ENCODE measurements at places on chromosomes 3 and 15.
A peak's percentile ranks its signal among the peaks of the same experiment; 100 is the strongest.

GRCh38 chr3:160808838-160809237, 52.8 kb downstream of the PPM1L start:
- H3K27me3 ChIP-seq: no peaks in the 10 kb centered on the region
- H3K36me3 ChIP-seq: no peaks in the 10 kb centered on the region
- DNase-seq: no peak
- peak overlapping the region; percentile 60 for H3K27ac ChIP-seq
- no peak overlapping the region for H3K4me3 ChIP-seq

DNA sequence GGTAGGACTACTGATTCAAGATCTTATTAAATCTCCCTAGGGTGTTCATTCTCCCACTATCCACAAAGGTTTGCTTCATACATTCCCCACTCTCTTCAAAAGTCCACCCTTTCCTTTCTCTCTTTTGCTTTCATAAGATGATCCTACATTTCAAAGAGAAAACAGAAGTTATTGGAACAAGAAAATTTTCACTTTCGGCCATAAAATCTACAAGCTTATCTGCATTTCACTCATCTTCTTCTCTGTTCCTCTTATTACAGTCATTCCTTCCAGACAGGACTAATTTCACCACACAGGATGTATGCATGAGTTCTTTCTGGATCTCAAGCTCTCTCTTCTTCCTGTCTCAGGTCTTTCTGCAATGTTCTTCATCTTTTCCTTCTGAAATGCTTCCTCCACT, 238.7 kb downstream of the ISL2 start:
- no peaks in the 10 kb centered on the region for H3K36me3 ChIP-seq
- H3K27me3 ChIP-seq: no peaks in the 10 kb centered on the region
- peaks cover 34% of the 10 kb centered on the region for H3K4me1 ChIP-seq
- no peak overlapping the region for H3K27ac ChIP-seq
- DNase-seq: no peak

GRCh38 chr15:52256366-52256765, 39.2 kb downstream of the MYO5C start:
- peak; percentile 29 for DNase-seq
- H3K4me3 ChIP-seq: no peak overlapping the region
- no peaks in the 10 kb centered on the region for H3K36me3 ChIP-seq
- peaks cover 4% of the 10 kb centered on the region for H3K4me1 ChIP-seq
- no peaks in the 10 kb centered on the region for H3K27me3 ChIP-seq

DNA sequence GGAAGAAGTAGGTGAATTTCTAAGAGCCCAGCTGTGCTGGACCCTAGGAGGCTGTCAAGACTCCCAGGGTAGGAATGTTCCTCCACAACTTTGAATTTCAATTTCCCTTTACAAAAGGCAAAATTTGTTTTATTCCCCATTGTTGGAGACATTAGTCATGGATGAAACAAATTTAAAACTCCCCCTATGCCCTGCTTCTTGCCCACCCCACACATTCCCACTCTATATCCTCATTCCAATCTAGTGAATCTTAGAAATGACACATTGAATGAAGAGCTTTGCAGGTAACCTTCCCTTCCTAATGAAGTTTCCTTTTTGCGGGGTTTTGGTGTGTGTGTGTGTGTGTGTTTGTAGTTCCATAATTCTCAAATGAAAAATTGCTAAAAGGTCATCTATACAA, 72.6 kb downstream of the CCNL1 start:
- H3K27me3 ChIP-seq: no peaks in the 10 kb centered on the region
- DNase-seq: no peak
- H3K36me3 ChIP-seq: no peaks in the 10 kb centered on the region

- H3K27ac ChIP-seq: no peak overlapping the region
- no peaks in the 10 kb centered on the region for H3K27me3 ChIP-seq
- no peak for DNase-seq
- no peaks in the 10 kb centered on the region for H3K36me3 ChIP-seq
Observed at GRCh38 chr3:23325466-23326065, 122.4 kb downstream of the UBE2E2 start.

DNA sequence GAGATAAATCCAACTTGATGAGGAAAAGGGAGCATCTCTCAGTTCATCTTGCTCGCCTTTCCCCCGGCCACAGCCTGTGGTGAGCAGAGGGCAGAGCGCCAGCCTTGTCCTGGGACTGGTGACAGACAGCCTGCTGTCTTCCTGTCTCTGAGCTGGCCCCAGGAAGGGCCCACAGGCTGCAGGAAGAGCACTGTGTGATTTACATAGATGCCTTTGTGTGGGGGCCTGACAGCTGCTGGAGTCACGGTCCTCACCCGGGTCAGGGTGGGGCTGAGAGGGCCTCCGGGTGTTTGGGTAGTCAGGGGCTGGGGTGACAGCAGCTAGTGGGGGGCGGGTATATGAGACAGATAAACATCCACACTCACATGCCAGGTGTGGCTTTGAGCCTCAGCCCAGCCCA, 29.3 kb downstream of the PLA2G4D start:
- no peaks in the 10 kb centered on the region for H3K27me3 ChIP-seq
- no peak overlapping the region for H3K27ac ChIP-seq
- no peaks in the 10 kb centered on the region for H3K36me3 ChIP-seq
- no peak overlapping the region for H3K4me3 ChIP-seq

- peaks cover 21% of the 10 kb centered on the region for H3K4me1 ChIP-seq
- H3K4me3 ChIP-seq: no peak overlapping the region
- no peaks in the 10 kb centered on the region for H3K27me3 ChIP-seq
Observed at GRCh38 chr3:23913873-23914743, 2.7 kb downstream of the NKIRAS1 start.
